ENCODE measurements at places on chromosomes 6 and 20.

GRCh38 chr20:2150660-2151059, 49.0 kb downstream of the STK35 start:
- H3K36me3 ChIP-seq, result peaks cover 44% of the 10 kb centered on the region
- no peak overlapping the region for H3K4me3 ChIP-seq
- no peak overlapping the region for H3K27ac ChIP-seq
- no peaks in the 10 kb centered on the region for H3K27me3 ChIP-seq
- ATAC-seq, result no peak
- H3K4me1 ChIP-seq, result no peaks in the 10 kb centered on the region

- H3K4me1 ChIP-seq, result no peaks in the 10 kb centered on the region
- H3K27ac ChIP-seq, result no peak overlapping the region
- no peaks in the 10 kb centered on the region for H3K27me3 ChIP-seq
- no peak for ATAC-seq
- H3K4me3 ChIP-seq, result no peak overlapping the region
- H3K36me3 ChIP-seq, result no peaks in the 10 kb centered on the region
Measured at GRCh38 chr6:134669485-134669884, 280.4 kb downstream of the ALDH8A1 start.

DNA sequence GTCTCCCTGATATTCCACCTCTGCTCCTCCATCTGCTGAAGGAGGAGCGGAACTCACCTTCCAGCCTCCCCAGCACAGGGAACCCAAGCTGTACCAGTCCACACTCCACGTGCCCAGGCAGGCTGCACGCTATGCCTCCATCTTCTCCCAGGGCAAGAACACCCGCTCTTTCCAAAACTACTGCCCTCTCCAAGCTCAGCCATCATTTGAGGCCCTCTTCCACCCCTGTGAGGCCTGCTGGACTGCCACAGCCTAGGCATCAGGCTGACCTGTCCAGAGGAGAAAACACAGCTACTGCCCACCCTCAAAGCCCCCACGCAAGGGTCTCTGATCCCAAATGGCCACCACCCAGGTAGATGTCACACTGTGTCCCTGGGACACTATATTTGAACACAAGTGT, 99.9 kb downstream of the PRND start:
- H3K4me1 ChIP-seq, result peaks cover 66% of the 10 kb centered on the region
- peak overlapping the region; percentile 94 for H3K27ac ChIP-seq
- no peak for ATAC-seq
- H3K27me3 ChIP-seq, result no peaks in the 10 kb centered on the region

DNA sequence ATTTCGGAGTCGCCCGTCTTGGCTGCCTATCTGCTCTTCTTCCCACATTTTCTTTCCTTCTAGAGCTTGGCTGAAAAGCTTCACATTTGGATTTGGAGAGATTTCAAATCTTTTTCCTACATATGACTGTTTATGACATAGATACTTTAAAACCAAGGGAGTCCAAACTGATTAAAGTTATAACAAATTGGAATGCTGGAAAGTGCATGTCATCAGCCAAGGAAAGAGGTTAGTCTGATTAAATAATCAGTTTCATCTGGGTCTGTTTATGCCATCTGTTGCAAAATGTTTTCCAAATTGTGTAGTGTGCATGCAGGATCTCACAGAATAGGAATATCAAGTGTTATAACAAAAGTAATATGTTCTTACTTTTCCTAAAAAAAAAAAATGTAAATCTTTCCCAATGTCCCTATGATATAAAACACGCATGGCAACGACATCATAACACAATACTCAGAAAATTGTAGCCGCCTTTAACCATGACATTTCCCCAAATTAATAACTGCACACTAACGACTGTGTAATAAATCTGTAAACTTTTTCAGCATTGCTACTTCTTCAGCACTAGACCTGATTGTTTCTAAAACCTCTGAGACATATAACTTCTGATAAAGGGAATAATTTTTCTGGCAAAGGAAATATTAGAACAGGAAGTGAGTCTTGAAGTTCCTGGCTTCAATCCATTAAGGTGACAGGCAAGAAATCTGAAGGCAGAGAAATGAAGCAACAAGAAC, 230.2 kb upstream of the FOXQ1 start:
- no peaks in the 10 kb centered on the region for H3K36me3 ChIP-seq
- ATAC-seq, result no peak
- no peak overlapping the region for H3K27ac ChIP-seq
- H3K4me3 ChIP-seq, result no peak overlapping the region
- H3K4me1 ChIP-seq, result no peaks in the 10 kb centered on the region
- H3K27me3 ChIP-seq, result no peaks in the 10 kb centered on the region

GRCh38 chr20:57210054-57210910, 56.2 kb downstream of the BMP7 start:
- no peak overlapping the region for H3K4me3 ChIP-seq
- no peaks in the 10 kb centered on the region for H3K36me3 ChIP-seq
- ATAC-seq, result no peak
- H3K27me3 ChIP-seq, result peaks cover 16% of the 10 kb centered on the region
- H3K27ac ChIP-seq, result no peak overlapping the region
- H3K4me1 ChIP-seq, result no peaks in the 10 kb centered on the region

DNA sequence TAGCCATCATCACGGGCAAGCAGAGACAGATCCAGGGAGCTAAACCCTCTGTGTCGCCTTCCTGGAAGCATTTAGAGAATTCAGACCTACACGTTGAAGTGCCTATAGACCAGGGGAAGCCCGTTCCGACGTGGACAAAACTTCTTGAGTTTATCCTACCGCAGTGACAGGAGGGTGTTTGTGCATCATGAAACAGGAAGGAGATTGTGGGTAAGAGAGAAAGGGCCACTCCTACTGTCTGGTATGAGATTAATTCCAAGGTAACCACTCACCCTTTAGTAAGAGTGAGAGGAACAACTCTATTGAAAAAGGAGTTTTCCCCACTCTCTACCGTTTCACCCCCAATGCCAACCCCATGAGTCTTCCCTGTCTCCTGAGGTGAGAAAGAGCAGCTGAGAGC, 133.7 kb downstream of the TFAP2C start:
- no peak overlapping the region for H3K4me3 ChIP-seq
- no peaks in the 10 kb centered on the region for H3K4me1 ChIP-seq
- H3K36me3 ChIP-seq, result no peaks in the 10 kb centered on the region
- no peaks in the 10 kb centered on the region for H3K27me3 ChIP-seq
- no peak overlapping the region for H3K27ac ChIP-seq
- ATAC-seq, result no peak

DNA sequence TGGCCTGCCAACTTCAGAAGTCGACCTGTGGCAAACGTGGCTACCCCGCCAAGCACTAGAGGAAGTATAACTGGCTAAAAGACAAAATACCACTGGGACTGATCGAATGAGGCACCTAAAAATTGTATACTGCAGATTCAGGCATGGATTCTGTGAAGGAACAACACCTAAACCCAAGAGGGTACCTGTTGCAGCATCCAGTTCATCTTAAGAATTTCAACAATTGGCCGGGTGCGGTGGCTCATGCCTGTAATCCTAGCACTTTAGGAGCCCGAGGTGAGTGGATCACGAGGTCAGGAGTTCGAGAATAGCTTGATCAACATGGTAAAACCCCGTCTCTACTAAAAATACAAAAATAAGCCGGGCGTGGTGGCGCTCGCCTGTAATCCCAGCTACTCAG, 27.2 kb upstream of the SPAG4 start:
- H3K4me3 ChIP-seq, result no peak overlapping the region
- no peak for ATAC-seq
- H3K36me3 ChIP-seq, result no peaks in the 10 kb centered on the region
- H3K27me3 ChIP-seq, result no peaks in the 10 kb centered on the region
- no peak overlapping the region for H3K27ac ChIP-seq
- no peaks in the 10 kb centered on the region for H3K4me1 ChIP-seq

DNA sequence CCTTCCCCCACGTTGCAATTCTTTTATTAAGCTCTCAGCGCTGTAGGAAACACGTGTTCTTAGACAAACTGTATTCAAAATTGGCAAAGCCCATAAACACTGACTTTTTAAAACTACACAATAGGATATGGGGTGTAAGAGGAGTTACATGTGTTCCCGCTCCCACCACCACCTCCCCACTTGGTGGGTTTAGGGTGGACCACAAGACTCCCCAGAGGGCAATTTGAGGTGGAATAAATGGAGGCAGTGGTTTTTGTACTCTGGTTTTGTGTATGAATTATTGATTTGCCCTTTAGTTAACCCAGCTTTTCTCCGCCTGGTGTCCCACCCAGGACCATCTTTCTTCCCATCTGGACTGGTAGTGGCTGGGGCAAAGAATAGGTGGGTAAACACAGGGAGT, 3.7 kb downstream of the UQCC2 start:
- H3K27ac ChIP-seq, result no peak overlapping the region
- no peak for ATAC-seq
- H3K27me3 ChIP-seq, result no peaks in the 10 kb centered on the region

DNA sequence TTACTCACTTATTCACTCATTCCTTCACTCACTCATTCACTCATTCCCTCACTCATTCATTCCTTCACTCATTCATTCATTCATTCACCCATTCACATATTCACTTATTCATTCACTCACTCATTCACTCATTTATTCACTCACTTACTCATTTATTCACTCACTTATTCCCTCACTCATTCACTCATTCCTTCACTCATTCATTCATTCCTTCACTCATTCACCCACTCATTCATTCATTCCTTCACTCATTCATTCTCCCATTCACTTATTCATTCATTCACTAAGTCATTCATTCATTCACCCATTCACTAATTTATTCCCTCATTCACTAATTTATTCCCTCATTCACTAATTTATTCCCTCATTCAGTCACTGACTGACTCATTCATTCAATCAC, 127.6 kb downstream of the EDN3 start:
- no peak for ATAC-seq
- H3K27ac ChIP-seq, result no peak overlapping the region
- no peak overlapping the region for H3K4me3 ChIP-seq
- H3K27me3 ChIP-seq, result peaks cover 5% of the 10 kb centered on the region

DNA sequence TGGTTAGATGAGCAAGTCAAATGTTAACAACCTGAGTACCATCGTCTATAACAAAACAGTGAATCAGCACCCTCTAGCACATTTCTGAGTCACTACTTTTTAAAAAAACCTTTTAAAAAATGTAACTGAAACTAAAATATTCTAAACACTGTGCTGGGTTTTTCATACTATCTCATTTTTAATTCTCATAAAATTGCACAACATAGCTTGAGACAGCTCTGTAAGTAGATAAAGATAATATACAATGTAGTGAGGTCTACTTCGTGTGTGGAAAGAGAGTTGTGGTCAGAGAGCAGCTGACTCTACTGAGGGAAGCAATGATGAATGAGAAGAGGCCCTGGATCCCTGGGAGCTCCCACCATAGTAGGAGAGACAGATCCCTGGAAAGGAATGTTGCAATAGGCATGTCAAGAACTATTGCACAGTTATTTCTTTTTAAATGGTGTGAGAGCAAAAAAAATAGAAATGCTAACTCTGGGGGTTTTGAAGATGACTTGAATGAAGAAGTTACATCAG, 13.6 kb upstream of the CALHM6 start:
- peaks cover 44% of the 10 kb centered on the region for H3K4me1 ChIP-seq
- no peaks in the 10 kb centered on the region for H3K36me3 ChIP-seq
- no peak for ATAC-seq
- H3K27me3 ChIP-seq, result no peaks in the 10 kb centered on the region
- peak overlapping the region; percentile 3 for H3K27ac ChIP-seq

- no peak for ATAC-seq
- no peak overlapping the region for H3K4me3 ChIP-seq
- no peaks in the 10 kb centered on the region for H3K36me3 ChIP-seq
- no peak overlapping the region for H3K27ac ChIP-seq
Measured at GRCh38 chr20:22619806-22620205, 35.4 kb upstream of the FOXA2 start.

- no peak for ATAC-seq
- no peak overlapping the region for H3K4me3 ChIP-seq
- peaks cover 14% of the 10 kb centered on the region for H3K36me3 ChIP-seq
- H3K27ac ChIP-seq, result no peak overlapping the region
Measured at GRCh38 chr20:36895036-36895435, 19.1 kb downstream of the TLDC2 start.

GRCh38 chr20:54177378-54177777, 3.6 kb upstream of the CYP24A1 start:
- H3K4me1 ChIP-seq, result peaks cover 20% of the 10 kb centered on the region
- H3K36me3 ChIP-seq, result no peaks in the 10 kb centered on the region
- no peak overlapping the region for H3K4me3 ChIP-seq
- no peak overlapping the region for H3K27ac ChIP-seq
- peaks cover 36% of the 10 kb centered on the region for H3K27me3 ChIP-seq

DNA sequence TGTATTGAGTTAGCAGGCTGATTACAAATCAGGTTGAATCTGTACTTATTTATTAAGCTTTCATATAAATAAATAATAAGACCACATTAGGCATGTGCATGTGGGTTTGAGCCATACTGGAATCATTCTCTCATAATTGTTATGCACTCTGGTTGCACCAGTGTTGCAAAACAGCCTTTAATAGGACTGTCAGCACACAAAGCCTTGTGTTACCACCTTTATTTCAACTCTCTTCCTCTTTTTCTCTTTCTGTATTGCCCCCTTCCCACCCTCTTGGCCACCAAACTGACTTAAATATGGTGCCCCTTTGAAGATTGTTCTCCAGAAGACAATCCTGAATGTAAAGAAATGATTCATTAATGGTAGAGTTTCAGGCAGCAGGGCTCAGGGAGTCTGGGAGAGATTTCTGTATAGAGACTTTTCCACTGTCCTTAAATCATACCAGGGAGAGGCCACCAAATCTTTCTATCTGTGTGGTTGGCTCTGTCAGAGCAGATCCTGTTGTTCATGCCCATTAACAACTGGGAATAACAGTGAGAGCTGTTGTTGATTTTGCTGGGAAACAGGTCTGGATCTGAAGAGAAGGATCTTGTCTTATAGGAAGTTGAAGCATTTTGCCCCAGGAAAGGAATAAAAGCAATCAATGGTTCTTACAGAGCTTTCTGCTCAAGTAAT, 131.6 kb upstream of the SOX4 start:
- no peak for ATAC-seq
- no peak overlapping the region for H3K4me3 ChIP-seq
- H3K27me3 ChIP-seq, result no peaks in the 10 kb centered on the region
- no peaks in the 10 kb centered on the region for H3K4me1 ChIP-seq

DNA sequence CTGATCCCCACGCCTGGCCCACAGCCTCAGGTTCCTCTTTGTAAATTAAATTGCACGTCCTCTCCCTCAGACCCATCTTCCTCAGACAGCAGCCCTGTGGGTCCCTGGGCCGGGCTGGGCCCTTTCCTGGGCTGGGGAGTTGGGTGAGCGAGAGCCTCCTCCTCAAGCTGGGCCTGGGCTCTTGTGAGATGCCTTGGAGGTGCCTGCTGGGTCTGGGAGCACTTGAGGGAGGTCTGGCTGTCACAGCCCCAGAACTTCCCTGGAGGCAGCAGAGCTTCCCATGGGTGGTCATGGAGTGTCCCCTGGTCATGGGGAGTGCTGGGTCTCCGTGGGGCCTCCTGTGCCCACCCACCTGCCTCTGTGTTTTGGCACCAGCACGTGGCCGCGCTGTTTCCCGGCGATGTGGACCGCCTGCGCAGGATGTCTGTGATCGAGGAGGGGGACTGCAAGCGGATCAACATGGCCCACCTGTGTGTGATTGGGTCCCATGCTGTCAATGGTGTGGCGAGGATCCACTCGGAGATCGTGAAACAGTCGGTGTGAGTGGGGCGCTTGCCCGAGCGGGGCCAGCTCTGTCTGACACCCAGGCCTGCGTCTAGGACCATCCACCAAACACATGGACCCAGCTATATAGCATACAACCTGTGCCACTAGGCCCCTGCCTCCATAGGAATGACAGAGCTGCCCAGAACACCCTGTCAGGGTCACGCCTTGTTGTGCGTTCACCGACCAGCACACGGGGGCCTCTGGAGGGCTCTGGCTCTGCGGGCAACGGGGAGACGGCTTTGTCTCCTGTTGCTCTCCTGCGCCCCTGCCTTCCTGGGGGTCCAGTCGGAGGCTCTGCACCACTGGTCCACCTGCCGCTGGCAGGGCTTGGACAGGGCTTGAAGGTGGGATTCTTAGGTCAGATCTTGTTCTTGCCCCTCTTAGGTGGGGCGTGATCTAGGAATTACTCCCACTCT, 33.0 kb downstream of the PYGB start:
- no peak for ATAC-seq
- H3K36me3 ChIP-seq, result peaks cover 56% of the 10 kb centered on the region
- peaks cover 32% of the 10 kb centered on the region for H3K4me1 ChIP-seq

All from stimulated activated memory B cell treated with anti-CD40 and anti-IgM and Interleukin-4, amounts not matched to agents 10 μg/mL and 1 μg/mL and 100 μg/mL, for 72 hours (primary cell).